ENCODE measurements at places on chromosomes 6 and 20. TPM values are rescaled to one million over a fixed set of nuclear protein-coding genes. Genes with fewer than 3 reads are reported as not detected.

The MAFB gene
- polyA plus RNA-seq = not detected

The ORC3 gene
- polyA plus RNA-seq = 41.3 TPM

The MPC1 gene
- 59.9 TPM for polyA plus RNA-seq

The C20orf144 gene
- not detected for polyA plus RNA-seq

The RSPH9 gene
- polyA plus RNA-seq = 1.9 TPM

The APOBEC2 gene
- not detected for polyA plus RNA-seq

The SAMD5 gene
- polyA plus RNA-seq = not detected

The RIMS4 gene
- not detected for polyA plus RNA-seq

The ZNF334 gene
- 0.21 TPM for polyA plus RNA-seq

The KIAA1755 gene
- polyA plus RNA-seq = not detected

The IRF4 gene
- polyA plus RNA-seq = 20.8 TPM

The GPSM3 gene
- polyA plus RNA-seq = 99.0 TPM

The FOXF2 gene
- polyA plus RNA-seq = not detected

The MICB gene
- 8.5 TPM for polyA plus RNA-seq

The DEFB124 gene
- not detected for polyA plus RNA-seq

The LAMP5 gene
- not detected for polyA plus RNA-seq

The PSMB9 gene
- polyA plus RNA-seq = 677 TPM

The VSTM2L gene
- polyA plus RNA-seq = not detected

The SRMS gene
- not detected for polyA plus RNA-seq

The CD24 gene
- 197 TPM for polyA plus RNA-seq
